ENCODE measurements at places on chromosomes 12 and 14.

- no peak for DNase-seq
Measured at GRCh38 chr14:69059658-69060623, 80.8 kb upstream of the ACTN1 start.

DNA sequence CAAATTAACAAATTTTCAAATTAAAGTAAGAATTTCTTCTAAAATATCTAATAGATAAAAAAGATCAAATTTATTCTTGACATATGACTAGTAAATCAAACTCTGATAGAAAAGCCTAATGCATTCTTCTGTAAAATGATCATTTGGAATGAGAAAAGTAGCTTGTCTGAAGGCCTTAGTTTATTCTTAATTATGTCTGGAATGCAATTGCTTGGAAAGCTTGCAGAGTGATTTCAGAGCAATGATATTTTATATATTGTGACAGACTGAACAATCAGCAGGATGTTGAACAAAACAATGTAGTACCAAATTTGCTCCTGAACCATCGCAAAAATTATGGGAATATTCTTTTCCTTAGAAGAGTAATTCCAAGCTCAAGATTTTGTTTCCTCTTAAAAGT is 789.6 kb upstream of the NOVA1 start:
- no peak for DNase-seq

- DNase-seq: no peak
Measured at GRCh38 chr14:80955416-80955941, at the start of gene TSHR. Gene TSHR (plus strand): TSS chr14:80955621. CDS start chr14:80955681, 60 bp downstream.

- DNase-seq: no peak
Measured at GRCh38 chr12:28869197-28869596, 279.9 kb upstream of the FAR2 start.

GRCh38 chr12:30953951-30954751 is 27.6 kb downstream of the TSPAN11 start:
- no peak for DNase-seq

GRCh38 chr14:74794947-74795346 is 31.8 kb downstream of the YLPM1 start:
- DNase-seq: no peak

DNA sequence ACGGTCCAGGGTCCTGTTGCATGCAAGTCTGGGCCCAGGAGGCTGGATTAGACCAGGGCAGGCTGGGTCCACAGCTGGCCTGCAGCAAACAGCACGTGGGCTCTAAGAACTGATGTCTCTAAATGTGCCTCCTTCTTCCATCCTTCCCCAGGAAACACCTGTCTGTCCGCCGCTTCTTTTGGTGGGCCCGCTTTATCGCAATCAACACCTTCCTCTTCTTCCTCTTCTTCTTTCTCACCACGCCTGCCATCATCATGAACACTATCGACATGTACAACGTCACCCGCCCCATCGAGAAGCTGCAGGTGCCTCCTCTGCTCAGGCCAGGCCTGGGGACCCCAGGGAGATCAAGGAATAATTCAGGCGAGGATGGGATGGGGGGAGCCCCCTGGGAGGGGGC is 28.3 kb downstream of the NGB start:
- DNase-seq: no peak

GRCh38 chr14:22733829-22734228 is 32.7 kb upstream of the OXA1L start:
- DNase-seq: no peak

GRCh38 chr12:13075118-13075480 is 28.4 kb downstream of the GSG1 start:
- no peak for DNase-seq

DNA sequence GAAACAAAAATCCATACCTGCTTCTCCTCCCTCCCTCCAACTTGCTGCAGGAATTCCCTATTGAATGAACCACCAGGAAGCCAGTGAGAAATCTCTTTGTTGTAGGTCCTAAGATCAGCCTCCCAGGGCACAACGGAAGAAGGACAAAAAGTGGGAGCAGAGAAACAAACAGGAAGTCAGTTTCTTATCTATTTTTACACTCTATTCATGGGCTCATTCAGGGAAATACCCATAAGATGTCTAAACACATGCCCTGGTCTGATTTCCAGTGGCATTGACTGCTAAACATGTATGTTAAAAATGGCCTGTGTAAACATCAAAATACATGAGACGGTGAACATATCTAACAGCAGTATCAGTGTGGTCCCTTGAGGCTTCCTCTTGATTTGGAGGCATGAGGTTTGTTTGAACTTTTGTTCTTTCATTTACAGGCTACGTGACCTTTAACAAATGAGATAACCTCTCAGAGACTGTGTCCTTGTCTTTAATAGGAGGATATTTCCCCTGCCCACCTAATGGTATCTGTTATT is 18.8 kb downstream of the GPR65 start:
- DNase-seq: no peak

DNA sequence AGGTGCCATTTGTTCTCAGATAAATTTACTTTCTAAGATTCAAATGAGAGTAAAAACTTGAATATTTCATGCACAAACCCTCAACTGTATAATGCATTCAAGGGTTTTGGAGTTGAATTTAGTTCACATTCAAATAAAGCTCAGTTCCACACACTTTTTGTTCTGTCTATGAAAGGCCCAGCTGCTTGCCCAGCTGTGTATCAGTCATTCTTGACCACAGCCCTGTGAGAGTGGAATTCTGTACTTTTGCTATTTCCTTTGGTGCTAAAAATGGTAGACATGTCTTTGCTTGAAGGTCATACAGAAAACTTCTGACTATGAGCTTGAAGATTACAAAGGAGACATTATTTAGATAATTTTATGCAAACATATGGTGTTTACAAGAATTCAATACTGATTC is 110.4 kb downstream of the KCNC2 start:
- DNase-seq: no peak

All from activated gamma-delta T cell treated with Interleukin-2 at 50 U/mL for 16 hours (primary cell).